HS-27A (cell line): ENCODE measurements at places on chromosomes 16 and 17.

- no peak for DNase-seq
Observed at GRCh38 chr16:84907051-84907450, 87.3 kb downstream of the CRISPLD2 start.

GRCh38 chr17:47254403-47254943 lies 846 bp downstream of the ITGB3 start:
- DNase-seq, result no peak

DNA sequence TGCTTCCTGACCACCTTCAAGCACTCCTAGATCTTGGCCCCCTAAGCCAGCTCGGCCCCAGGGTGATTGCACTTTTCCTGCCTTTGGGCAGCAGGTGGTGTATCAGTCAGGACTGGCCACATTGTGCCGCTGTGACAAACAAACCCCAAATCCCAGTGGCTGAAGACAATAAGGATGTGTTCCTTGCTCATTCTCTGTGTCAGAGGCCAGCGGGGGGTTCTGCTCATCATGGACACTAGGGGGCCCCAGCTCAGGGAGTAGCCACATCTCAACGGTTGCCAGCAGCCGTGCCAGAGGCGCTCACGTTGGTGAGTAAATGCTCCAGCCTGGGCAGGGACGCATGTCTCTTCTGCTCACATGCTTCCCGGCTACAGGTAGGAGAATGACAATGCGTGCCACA lies 60.4 kb downstream of the ZDHHC7 start:
- no peak for DNase-seq

GRCh38 chr16:35747658-35748455 lies 2288.4 kb downstream of the TP53TG3F start:
- DNase-seq, result no peak

GRCh38 chr17:55273579-55274354 lies 9.0 kb downstream of the HLF start:
- DNase-seq, result no peak

DNA sequence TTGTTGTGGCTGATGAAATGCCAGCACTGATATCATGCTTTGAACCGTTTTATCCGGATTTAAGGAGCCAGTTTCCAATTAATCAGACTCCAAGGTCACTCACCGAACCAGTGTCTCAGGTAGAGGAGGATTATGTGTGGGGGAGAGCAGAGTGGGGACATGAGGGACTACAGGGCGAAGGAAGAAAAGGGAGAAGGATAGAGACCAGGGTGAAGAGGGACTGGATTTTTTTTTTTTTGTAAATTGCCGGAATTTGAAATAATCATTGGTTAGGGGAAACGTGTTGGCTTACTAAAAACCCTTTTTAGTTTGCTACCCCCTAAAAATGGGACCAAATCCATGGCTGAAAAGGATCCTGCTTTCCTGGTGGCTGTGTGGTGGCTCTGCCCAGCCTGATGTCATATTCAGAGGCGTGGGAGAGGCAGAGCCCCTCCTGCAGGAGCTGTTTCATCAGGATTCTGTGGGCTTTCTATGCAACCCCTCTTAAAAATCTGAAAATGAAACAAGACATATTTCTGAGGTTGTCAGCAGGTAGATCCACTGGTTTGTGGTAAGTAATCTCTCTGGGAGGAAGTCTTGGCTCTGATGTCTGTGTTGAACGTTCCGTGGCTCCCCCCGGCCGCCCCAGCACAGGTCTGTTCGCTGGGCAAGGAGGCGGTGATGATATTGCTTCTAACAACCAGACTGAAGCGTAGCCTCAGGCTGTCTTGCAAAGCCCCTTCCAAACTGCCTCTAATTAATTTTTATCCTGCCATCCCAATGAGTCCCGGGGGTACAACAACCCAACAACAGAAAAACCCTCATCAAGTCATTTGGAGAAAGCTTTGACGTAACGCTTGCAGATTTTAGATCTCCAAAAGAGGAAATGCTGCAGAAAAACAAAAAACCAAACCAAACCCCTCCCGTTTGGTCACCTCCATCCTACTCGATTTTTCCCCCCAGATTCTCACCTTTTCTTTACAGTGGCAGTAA lies 143.0 kb upstream of the ZFHX3 start:
- DNase-seq, result no peak

DNA sequence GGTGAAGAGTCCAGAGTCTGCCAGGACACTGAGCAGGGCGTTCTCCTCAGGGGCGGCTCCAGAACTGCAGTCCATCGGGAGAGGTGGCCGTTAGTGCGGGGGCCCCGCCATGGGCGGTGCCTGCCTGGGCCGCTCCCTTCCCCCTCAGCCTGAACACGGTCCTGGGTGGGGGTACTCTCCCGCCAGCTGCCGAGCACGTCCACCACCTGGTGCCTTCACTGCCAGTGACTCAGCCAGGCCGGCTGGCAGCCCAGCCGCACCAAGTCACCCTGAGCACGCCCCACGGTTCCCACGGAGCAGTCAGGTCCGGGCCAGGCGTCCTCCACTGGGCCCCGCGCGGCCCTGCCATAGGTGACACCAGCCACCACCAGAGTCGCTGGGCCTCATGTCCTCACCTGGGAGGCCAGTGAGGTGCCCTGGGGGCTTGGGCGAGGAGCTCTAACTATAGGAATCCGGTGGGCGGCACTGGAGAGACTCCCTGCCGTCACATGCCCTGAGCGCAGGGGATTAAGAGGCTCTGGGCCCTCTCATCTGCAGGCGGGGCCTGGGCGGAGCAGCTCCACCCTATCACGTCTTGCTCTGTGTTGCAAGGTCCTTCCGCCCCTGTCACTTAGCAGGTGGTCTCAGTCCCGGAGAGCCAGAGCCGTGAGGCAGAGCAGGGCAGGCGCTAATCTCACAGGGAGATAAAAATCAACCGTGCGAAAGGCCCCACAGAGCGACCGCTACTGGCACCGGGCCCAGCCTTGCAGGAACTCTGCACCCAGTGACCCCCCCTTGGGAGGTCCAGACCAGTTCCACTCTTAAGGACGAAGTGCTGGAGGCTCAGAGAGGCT lies 14.3 kb downstream of the PIEZO1 start:
- DNase-seq, result no peak

DNA sequence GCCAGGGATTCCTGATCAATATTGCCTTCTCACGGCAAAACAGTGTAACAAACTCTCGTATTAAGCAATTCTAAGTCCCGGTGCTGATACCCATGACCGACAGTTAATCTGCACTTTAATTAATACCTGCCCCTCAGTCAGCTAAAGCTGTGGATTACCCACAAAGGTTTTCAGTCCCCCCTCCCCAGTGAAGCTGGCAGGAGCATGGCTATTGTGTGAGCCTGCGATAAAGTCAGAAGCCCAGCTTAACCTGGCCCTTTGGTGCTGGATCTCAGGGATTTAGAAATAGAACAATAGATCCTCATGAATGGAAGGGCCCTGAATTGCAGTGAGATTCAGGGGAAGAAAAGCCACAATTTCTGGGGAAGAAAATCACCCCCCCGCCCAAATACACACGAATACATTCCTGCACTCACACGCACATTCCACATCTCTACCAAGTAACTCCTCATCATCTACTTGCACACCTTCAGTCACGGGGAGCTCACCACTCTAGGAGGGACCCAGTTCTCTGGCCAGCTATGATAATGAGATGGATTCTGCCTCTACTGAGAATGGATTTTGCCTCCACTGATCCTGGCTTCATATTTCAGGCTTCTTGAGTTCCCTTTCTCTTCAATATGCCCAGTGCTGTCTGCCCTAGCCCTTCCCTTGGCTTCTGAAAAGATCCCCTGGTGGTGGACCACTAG lies 102.6 kb downstream of the WSCD1 start:
- DNase-seq, result no peak

DNA sequence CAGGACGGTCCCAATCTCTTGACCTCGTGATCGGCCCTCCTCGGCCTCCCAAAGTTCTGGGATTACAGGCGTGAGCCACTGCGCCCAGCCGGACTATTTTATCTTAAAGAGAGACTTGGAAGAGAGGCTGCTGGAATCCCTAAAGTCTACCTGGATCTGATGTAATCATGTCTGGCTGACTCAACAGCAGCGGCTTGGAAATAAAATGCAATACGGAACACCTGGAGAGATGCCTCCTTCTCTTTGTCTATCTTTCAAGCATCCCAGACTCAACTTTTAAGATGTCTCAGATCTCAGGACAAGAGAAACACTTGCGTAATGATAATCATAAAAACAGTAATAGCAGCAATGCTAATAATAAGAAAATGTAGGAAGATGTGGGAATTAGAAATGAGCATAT lies 95.6 kb downstream of the CDH8 start:
- DNase-seq, result no peak

DNA sequence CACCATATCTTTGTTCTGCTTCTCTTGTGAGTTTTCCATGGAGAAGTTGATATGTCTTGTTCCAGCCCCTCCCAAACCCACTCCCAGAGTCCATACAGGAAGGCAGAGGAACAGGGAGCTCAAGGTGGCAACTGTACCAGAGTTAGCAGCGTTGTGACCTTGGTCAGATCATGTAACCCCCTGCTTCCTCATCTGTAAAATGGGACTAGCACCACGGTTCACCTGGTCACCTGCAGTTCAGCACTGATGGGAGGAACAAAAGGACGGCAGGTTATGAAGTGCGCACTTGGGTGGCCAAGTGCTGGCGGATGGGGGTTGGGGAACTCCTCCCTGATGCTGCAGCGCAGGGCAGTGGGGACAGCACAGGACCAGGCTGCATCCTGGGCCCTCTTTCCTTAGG lies 7.7 kb upstream of the NEUROD2 start:
- DNase-seq, result no peak
